D341Med (cell line): ENCODE measurements at places on chromosomes 6 and 20.

- DNase-seq = no peak
These were observed 39.1 kb upstream of the SGK1 start for GRCh38 chr6:134357022-134357487.

- no peak for DNase-seq
These were observed 226.8 kb downstream of the EYA4 start for GRCh38 chr6:133467982-133468380.

DNA sequence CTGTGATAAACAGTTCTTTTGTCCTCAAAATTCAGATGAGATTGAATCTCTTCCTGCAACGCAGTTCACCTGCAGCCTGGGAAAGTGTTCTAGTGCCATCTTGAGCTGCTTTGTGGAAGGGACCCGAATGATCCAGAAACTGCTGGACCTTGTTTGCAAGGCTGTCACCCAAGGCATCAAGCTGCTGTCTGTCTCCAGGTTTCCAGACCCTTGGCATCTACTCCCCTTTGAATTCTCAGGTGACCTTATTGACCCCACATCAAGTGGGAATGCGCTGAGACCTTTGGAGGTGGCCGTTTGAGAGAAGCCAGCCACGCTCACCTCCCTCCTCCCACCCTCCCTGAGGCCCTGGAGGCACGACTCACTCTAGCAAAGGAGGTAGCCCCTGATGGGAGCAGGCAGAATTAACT is 112.5 kb downstream of the EDN3 start:
- DNase-seq = no peak

DNA sequence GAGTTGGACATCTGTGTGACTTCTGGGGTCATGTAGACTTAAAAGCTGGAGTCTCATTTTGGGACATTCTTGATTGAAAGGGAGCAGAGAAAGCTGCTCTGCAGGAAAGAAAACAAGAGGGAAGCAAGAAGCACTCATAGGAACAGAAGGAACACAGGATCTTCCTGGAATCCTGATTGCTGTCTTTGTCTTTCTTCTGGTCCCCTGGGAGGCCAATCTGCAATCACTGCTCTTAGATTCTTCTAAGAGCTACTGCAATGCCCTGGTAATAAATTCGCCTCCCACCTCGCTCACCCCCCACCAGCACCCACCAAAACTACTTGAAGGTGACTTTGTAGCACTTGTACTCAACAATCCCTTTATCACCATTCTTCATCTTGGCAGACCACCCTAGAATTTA is 51.8 kb downstream of the SLC35B3 start:
- no peak for DNase-seq

DNA sequence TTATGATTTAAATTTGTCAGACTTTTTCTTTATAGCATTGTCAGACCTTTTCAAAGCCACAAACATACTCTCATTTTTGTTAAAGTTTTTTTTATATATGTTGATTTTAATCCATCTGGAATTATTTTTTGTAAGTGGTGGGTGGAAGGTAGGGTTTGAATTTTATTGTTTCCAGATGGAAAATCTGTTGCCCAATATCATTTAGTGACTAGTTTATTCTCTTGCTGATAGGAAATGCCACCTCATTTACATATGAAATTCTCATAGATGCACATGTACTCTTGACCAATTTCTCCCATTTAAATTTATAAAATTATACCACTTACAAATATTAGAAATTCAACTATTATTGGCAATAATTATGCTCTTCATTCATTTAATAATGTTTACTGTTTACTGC is 52.1 kb upstream of the PLCB1 start:
- DNase-seq = no peak

- DNase-seq = no peak
These were observed 153.5 kb downstream of the ZMYND8 start for GRCh38 chr20:47202733-47203667.

GRCh38 chr6:84271061-84271716 is 43.7 kb upstream of the CEP162 start:
- no peak for DNase-seq

DNA sequence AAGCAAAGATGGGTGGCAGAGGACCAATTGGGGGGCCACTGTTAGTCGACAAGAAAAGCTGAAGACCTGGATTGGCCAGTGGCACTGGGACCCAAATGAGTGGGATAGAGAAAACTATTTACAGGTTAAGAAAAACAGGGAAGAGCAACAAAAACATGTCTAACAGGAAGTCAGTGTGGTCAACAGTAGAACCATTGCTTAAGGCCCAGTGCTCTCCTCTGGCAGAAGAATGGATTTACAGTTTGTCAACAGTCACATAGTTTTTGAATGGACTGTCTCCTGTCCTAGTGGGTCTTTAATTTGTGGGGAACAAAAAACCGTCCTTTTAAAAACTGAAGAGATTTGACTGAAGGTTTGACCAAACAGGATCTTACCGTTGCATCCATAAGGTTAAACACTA is 12.1 kb upstream of the WTAP start:
- no peak for DNase-seq

DNA sequence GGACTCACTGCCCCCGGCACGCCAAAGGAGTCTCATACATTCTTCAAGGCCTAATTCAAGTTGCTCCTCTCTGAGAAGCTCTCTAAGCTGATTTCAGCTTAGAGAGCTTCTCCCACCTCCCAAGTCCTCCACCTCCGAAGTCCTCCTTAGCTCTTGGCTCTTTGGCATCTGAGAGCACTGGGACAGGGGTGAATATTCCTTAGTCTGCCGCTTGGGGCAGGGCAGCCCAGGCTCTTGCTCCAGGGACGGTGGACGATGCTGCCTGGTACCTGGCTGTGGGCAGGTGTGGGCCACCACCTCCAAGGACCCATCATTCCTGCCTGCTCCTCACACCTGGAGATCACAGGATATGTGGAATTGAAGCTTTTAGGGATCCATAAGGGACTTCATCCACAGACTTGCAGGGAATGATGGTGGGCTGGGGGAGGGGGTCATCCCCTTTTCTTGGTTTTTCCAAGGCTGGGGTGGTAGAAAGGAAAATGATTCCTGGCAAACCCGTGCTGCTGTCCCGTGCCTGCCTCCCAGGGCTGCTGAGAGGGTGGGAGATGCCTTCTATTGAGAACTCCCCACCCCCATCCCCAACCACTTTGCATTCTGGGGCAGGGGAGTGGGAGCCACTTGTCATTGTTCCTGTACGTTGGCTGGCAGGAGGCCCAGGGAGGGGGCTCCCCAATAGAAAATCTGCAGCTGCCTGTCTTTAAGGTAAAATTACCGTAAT is 57.4 kb downstream of the ARHGAP40 start:
- peak; percentile 73 for DNase-seq

DNA sequence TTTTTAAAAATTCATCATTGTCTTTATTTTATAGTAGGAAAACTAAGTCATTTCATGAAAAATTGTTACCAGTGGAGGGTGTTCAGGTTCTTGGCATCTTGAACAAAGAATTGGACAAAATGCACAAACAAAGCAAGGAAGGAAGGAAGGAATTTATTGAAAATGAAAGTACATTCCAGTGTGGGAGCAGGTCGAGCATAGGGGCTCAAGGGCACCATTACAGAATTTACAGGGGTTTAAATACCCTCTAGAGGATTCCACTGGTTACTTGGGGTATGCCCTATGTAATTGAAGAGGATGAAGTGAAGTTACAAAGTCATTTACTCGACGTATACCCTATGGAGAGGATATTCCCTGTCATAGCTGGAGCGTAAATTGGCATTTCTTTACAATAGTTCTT is 37.4 kb upstream of the HDAC2 start:
- DNase-seq = no peak

DNA sequence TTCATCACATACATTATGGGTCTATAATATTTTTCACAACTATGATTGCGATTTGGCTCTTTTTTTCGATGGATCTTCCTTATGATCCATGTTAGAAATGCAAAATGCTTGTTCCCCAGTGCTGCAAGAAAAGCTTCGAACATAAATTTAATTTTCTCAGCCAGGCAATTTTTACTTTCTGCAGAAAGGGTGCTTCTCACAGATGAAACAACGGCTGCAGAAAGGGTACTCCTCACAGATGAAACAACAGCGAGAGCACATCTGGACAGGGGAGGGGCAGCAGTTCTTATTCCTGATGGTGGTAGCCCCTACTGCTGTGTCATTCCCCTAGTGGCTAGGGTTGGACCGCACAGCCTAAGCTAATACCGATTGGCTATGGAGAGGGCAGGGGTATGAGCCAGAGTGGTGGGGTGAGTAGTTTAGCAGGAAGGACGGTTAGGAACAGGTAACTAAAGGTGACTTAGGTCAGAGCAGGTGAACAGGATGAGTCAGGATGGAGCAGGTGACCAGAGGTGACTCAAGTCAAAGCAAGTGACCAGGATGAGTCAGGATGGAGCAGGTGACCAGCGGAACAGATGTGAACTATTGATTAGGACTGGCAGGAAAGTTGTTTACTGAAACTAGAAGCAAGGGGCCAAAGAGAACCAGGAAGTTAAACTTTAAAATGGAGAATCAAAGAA is 13.4 kb upstream of the TREML4 start:
- no peak for DNase-seq

- no peak for DNase-seq
These were observed 360.1 kb downstream of the TAF4 start for GRCh38 chr20:61705386-61706258.

- DNase-seq = no peak
These were observed 40.4 kb downstream of the PTPRK start for GRCh38 chr6:128479991-128480390.

GRCh38 chr6:120484146-120484545 is 850.1 kb downstream of the TBC1D32 start:
- no peak for DNase-seq

DNA sequence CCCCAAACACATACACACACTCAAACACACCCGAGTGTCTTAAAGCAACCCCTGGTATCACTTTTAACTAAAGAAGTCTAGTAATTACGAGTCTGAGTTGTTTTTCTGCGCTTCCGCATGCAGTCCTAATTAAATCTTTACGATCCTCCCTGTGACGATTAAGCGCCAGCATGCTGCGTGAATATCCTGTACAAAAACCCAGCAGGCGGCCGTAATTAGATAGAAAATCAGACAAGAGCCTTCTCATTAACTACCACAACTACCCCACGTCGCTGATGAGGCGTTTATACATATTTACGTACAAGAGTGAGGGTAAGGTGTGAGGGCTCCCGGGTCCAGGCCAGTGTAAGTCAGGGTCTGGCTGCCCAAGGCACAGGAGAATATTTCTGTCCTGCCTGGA is 8.1 kb downstream of the TFAP2B start:
- DNase-seq = no peak

DNA sequence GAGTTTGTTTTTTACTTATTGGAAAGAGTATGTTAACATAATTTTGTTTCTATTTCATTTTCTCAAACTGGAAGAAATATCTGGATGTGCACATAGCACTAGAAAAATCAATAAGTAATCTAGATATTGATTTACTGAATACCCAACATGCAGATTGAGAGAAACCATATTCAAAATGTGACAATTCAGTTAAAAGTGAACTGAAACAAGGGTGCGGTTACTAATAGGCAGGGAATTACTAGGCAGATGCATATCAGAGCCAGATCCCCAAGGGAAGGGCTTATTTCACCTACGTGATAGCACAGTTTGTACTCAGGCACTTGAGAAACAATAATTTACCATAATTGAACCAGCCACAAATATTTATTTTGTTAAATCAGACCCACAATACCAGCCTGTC is 493.1 kb upstream of the FLRT3 start:
- no peak for DNase-seq

DNA sequence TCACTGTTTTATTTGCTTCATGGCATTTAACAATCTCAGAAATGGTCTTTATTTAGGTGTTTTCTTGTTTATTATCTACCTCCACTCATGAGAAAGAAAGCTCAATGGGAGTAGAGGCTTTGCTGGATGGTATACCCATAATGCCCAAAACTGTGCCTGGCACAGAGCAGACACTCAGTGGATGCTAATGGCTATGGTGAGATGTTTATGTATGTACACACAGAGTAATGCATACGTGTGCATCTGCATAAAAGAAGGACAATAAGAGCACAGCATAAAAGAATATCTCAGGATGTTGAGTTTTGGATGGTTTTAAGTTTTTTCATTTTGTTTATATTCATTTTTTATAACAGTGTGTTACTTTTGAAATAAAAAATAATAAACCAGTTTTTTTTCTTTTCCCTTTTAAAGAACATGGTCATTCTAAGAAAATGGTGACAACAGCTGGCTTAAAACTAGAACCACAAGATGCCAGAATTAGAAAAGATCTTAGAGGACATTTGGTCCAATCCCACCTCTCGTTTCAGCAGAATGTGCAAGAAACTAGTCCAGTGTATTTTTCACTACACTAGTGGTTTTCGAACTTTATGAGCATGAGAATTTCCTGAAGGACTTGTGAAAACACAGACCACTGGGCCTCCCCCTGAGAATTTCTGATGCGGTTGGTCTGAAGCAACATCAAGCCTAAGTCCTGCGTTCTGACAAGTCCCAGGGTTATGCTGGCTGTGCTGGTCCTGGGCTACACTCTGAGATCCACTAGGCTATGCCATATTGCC is 131.9 kb downstream of the FYN start:
- DNase-seq = no peak

GRCh38 chr6:163643866-163644265 is 229.3 kb downstream of the QKI start:
- no peak for DNase-seq
